Tibial nerve (tissue), 4 donors: ENCODE measurements at places on chromosomes 13 and 19. TPM values are rescaled to one million over a fixed set of nuclear protein-coding genes. Genes with fewer than 3 reads are reported as not detected.

PSG2 gene
- not detected for total RNA-seq

PARP4 gene
- total RNA-seq, result 44.4 TPM

C2CD4C gene
- total RNA-seq, result 0.21 TPM

COL4A1 gene
- 554 TPM for total RNA-seq

DNAAF3 gene
- total RNA-seq, result 1.2 TPM

NUP58 gene
- total RNA-seq, result 60.5 TPM
